Stimulated activated CD4-positive, alpha-beta T cell treated with anti-CD3 and anti-CD28 coated beads, Interleukin-4, amount 100 ng/mL, for 24 hours (primary cell): ENCODE measurements at places on chromosomes 12 and 14.

DNA sequence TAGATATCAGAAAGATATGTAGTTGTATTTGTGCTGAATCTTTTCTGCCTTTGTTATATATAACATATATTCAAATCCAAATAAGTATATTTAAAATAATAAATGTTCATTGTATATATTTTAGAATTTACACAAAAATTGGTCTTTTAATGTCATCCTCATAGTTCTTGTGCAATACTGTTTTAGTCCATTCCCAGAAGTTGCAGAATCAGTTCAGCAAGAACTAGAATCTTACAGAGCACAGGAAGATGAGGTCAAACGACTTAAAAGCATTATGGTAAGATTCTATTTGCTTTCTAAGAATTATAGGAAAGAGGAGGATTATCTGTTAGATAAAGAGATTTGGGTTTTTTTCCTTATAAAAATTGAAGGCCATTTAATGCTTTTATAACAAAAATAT is 51.0 kb downstream of the SCFD1 start:
- DNase-seq: no peak

DNA sequence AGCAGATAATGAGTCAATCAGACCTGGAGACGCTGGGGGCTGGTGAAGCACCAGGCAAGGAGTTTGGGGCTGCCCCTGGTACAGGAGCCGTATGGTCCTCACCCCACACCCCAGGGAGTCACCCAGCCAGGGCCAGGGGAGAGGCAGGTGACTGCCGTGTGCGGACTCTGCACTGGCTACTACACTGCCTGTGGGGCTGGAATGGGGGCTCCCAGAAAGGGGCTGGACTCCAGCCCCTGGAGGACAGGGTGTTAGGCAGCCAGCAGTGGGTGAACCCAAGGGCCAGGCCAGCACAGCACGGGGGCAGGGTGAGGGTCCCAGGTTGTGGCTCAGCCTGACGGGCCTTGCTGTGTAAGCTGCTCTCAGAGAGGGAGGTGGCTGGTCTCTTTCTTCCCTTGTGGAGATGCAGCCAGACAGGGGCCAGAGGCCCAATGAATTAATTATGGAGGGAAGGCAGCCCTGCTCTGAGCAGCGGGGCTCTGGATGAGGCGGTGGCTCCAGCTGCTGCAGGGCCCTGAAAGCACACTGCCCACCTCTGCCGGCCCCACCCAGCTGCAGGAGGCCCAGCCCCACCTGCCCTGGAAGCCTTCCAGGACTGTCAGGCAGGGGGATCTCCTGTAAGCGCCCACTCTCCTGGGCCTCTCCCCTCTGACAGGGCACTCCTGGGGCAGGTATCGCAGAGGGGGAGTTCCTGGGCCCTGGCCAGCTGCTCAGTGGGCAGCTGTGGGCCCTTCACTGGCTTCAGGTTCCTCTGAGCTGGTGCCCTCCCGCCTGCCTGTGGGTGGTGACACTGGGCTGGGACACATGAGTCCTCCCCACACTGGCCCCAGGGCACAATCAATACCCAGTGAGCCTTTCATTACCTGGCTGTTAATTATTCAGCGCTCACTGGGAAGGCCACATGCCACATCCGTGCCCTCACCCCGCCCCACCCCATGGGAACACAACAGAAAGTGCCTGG is 142.5 kb upstream of the C14orf180 start:
- DNase-seq: no peak

DNA sequence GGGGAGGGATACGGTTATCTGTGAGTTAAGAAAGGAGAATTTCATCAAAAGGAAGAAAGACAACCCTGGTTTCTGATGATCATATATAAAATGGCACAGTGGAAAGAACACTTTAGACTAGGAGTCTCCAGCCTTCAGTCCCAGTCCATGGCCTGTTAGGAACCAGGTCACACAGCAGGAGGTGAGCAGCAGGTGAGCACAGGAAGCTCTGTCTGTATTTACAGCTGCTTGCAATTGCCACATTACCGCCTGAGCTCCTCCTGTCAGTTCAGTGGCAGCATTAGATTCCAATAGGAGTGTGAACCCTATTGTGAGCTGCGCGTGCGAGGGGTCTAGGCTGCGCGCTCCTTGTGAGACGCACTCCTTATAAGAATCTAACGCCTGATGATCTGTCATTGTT is 137.9 kb downstream of the BTG1 start:
- DNase-seq: no peak

GRCh38 chr12:132772606-132773005 is 11.0 kb upstream of the ANKLE2 start:
- no peak for DNase-seq

GRCh38 chr12:69608114-69608513 is 2.6 kb downstream of the LRRC10 start:
- no peak for DNase-seq
